ENCODE measurements at places on chromosomes 13 and 19.

DNA sequence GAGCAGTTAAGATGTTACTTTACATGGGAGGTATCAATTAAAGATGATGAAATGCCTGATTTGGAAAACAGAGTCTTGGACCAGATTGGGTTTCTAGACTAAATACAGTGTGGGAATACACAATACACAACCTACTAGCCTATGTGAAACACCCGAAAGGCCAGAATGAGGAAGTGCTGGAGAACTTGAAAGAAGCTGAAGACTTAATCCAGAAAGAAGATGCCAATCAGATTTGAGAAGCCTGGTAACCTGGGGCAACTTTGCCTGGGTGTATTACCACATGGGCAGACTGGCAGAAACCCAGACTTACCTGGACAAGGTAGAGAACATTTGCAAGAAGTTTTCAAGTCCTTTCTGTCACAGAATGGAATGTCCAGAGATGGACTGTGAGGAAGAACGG lies 43.2 kb downstream of the N4BP2L1 start:
- DNase-seq, result no peak

GRCh38 chr13:35744566-35745178 lies 268.2 kb upstream of the MAB21L1 start:
- no peak for DNase-seq

DNA sequence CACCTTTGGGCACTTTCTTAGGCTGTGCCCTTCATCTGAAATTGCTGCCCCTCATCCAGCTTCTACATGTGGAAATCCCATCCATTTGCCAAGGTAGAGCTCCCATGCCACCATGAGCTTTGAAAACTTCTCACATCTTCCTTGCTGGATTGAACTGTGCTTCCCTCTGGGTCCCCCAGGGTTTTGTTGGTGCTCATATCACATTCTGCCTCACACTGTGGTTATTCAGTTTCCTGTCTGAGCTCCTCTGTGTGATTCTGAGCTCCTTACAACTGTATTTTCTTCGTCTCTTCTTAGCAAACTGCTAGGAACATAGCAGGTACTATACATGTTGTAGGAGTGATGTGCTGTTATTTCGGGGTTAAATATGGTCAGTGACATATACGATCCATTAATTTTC lies 74.9 kb upstream of the KL start:
- no peak for DNase-seq

GRCh38 chr13:97030705-97031452 lies 36.6 kb upstream of the OXGR1 start:
- DNase-seq, result peak; percentile 46

GRCh38 chr13:50677687-50678463 lies 165.6 kb downstream of the DLEU7 start:
- no peak for DNase-seq

- DNase-seq, result no peak
These were observed 26.5 kb downstream of the COMP start for GRCh38 chr19:18764591-18765051.

DNA sequence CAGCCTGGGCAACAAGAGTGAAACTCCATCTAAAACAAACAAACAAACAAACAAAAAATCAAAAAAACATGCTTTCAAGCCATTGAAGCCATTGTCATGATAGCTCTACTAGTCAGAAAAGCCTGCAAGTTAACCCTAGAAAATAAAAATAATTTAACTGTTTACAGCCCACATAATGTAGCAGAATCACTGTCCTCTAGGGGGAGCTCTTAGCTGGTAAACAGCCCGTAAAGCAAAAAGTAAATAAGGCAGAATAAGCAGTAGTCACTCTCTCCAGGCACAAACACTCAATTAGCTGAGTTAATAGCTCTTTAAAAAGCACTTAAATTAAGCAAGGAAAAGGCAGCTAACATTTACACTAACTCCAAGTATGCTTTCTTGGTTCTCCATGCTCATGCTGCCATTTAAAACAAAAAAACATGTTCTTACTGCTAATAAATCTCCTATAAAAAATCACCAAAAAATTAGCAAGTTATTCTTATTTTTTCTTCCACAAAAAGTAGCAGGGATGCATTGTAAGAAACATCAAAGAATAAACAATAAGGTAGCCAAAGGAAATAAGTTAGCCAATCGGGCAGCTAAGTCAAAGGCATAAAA lies 11.3 kb downstream of the LILRB4 start:
- DNase-seq, result peak; percentile 34

GRCh38 chr13:47650209-47650608 lies 350.9 kb downstream of the SUCLA2 start:
- no peak for DNase-seq

DNA sequence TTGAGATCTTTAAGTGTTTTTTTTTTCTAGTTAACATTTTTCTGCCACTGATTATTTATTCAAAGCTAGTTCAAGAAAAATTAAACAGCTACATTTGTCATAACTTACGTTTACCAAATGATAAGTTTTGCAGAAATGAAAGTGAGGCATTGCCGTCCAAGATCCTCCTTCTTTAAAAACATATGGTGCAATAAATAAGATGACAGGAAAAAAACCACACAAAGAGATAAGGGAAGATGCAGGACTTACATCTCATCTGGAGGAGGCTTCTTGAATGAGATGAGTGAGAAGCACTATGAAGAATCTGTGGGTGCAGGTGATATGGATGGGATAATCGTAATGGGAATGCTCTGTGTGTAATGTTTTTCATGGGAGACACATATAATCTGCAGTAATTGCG lies 12.4 kb downstream of the TNFSF13B start:
- no peak for DNase-seq

DNA sequence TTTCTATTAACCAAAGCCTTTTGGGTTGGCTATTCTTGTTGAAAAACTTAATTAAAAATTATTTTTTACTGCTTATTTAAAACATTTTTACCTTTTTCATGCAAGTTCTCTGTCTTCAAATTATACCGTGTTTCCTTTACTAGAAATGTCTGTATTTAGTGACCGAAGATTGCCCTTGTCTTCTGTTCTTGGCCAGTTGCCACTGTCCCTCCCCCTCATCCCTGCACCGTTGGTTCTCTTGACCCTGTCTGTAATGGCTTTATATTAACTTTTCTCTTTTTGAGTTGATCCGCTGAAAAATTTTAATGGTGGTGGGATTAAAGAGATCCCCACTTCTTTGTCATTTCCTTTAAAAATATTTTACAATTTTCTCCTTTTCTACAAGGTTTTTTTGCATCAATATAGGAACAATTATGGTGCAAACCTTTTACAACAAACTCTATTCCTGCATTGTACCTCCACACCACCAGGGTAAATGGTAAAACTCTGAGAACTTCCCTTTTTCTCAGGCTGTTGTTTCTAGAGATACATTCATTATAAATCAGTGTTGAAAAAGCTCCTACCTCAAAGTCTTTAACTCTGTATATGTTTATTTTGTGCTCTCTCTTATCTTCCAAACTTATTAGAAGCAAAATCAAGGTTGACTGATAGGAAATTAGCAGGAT lies 12.9 kb upstream of the RNF113B start:
- no peak for DNase-seq

GRCh38 chr13:100473501-100474044 lies 115.0 kb downstream of the GGACT start:
- DNase-seq, result no peak

Measured in HCT116 (cell line).